ENCODE measurements at places on chromosomes 4 and X.

DNA sequence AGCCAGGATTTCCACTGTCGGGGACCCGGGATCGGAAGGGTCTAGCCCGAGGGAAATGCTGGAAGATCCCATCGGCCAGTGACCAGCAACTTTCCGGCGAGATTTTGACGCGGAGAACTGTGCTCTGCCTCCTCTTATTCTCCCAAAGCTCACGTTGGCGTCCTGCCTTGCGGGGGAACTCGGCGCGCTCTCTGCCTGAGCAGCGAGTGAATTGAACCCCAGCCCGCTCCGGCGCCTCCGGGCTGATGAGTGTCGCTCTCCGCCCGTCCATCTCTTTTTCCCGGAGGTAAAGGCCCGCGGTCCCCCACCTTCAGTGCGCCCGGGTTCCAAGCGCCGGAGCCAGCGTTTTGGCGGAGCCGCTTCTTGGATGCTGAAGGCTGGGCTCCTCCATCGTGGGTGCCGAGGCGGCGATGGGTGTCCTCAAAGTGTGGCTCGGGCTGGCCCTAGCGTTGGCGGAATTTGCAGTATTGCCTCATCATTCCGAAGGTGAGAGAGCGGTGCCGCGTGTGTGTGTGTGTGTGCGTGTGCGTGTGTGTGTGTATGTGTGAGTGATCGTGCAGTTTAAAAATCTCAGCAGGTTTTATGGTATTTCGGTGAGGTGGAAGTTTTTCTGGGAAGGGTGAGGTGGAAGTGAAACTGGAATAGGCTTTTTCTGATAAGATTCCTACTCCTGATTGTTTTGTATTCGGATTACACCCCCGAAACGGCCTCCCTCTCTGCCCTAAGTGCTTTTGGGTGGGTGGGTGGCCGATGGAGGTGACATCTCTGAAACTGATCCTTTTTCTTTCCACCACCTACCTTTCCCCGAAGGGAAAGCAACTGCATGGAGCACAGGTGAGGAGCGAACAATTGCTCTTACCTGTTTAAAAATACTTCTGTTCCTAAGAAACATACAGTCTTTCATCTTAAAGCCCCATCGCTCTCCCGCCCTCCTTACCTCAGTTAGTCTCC is 752 bp downstream of the FRAS1 start:
- no peak for DNase-seq

GRCh38 chr4:4358093-4358854 is 28.6 kb upstream of the NSG1 start:
- DNase-seq, result no peak

DNA sequence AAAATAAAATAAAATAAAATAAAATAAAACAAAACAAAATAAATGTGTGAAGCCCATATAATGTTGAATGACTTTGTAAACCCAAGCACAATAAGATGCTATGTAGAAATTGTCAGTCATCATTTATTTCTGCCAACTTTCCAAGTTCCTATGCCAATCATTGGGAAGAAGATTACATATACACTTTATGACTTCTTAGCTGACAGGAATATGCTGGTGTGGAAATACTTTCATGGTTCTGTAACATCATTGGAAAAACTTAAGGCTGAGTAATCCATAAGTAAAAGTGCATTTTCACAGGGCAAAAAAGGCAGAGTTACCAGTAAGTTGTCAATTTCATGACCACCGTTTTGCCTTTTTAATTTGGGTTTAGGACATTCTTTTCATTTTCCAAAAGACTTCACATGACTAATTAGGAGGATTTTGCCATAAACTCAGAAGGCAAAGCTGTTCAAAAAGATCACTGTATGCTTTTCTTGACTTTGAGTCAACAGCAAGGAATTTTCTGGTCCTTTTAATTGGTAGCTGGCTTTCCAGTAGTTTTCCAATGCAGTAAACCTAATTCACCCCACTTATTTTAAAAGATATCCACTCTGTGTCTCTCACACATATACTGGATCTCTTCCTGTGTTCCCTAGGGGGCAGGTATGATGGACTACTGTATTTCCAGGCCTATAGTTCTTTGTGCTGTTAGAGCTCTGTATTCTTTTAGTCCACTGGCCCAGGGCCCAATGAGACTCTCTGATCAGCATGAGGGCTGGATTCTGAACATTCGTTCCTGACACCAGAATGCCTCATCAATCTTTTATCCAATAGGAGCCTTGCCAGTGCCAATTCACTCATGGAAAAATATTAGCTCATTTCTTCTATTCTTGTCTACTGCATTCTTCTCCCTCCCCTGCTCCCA is 26.2 kb upstream of the SCRG1 start:
- peak; percentile 85 for DNase-seq

DNA sequence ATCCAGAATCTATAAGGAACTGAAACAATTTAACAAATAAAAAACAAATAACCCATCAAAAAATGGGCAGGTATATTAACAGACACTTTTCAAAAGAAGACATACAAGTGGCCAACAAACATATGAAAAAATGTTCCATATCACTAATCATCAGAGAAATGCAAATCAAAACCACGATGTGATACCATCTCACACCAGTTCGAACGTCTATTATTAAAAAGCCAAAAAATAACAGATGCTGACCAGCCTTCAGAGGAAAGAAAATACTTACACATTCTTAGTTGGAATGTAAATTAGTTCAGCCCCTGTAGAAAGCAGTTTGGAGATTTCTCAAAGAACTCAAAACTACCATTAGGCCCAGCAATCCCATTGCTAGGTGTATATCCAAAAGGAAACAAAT is 687.9 kb upstream of the AADAT start:
- no peak for DNase-seq

DNA sequence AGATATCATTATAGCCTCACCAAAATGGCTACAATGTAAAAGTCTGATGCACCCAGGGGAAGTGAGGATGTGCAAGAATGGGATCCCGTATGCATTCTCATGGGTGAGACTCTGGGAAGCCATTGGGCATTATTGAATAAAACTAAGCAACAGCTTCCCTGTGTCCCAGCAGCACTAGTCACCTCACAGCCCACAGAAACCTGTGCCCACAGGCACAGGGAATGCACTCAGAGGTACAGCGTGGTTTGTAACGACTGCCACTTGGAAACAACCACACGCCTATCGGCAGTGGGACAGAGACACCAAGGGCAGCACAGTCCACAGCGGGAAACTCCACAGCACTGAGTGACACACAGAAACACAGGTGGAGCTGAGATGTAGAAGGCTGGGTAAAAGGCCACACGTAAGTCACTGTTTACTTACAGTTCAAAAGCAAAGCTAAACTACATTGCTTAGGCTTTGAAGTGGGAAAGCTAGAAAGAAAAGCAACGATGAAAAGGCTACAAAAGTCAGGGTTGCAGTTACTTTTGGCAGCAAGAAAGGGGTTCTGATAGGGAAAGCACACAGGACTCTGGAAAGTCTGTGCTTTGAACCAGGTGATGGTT is 69.2 kb downstream of the HAUS3 start:
- no peak for DNase-seq

DNA sequence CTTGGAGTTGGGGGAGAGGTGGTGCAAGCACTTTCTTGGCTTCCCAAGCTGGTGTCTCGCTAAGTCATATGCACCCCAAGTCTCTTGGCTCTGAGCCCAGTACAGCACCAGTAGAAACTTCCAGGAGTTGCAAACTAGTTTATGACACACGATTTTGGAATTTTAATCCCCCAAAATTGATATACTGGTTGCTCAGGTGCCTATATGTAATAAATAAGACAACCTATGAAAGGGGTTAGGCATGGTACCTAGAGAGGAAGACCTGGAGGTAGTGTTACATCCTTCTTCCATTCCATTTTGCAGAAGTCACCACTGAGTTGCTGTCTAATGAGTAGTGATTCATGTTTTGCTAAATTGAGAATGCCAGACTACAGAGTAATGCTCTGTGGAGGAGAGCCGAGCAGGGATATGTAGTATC is 4.3 kb upstream of the SLC4A4 start:
- no peak for DNase-seq

DNA sequence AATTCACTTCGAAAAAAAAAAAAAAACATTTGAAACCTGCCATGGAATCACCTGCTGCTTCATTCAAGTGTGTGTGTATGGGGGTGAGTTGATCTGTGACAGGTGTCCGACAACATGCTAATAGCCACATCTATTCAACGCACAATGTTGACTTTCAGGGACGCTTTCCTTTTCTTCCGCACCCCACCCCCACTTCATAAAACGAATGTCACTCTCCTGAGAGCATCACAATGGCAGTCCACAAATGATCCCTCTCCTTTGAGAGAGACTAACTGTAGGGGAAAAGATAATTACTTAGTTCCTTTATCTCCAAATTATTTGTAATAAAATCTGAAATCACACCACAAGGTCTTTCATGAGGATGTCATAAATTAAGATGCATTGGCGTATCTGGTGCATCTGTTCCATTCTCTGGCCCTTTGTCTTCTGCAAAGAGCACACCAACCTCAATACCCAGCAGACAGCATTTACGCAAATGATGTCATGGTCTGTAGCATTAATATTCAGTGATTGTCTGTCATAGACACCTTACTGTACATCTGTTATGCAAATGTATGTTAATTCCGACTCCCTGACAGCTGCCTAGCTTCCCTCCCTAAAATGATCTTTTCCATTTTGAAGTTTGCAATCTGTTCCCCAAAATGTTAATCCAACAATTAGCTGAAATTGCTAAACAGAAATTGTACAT is 640.0 kb upstream of the BOD1L1 start:
- DNase-seq, result no peak

GRCh38 chrX:16827225-16827624 is 41.0 kb downstream of the TXLNG start:
- DNase-seq, result no peak

DNA sequence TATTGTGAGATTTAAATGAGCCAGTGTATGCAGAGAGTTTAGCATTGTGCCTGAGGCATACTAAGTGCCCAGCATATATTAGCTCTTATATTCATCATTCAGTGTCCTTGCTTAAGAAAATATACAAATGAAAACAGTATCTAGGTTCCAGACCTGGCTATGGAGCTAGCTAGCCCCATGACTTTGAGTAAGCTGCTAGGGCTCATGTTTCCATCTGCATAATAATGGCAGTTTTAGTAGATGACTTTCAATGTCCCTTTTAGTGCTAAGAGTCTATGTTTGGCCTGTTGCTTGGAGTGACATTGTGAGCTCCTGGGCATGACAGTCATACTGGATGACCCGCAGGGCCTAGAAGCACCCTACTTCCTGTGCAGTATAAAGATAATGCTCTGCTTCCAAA is 435.3 kb downstream of the ZIC3 start:
- DNase-seq, result no peak

GRCh38 chr4:182975806-182976205 is 58.6 kb upstream of the DCTD start:
- peak; percentile 20 for DNase-seq

DNA sequence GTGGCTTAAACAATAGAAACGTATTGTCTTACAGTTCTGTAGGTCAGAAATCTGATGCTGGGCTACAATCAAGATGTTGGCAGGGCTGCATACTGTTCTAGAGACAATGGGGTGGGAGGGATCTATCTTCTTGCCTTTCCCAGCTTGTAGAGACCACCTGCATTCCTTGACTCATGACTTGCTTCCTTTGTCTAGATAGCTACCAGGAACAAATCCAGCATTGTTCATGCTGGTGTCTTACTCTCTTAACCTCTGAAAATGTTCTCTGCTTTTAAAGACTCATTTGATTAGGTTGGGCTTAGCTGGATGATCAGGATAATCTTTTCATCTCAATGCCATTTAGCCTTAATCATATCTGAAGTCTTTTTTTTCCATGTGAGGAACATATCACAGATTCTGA is 169.0 kb downstream of the ZNF330 start:
- peak; percentile 5 for DNase-seq

GRCh38 chr4:174213731-174214100 is 69.8 kb downstream of the FBXO8 start:
- DNase-seq, result no peak

DNA sequence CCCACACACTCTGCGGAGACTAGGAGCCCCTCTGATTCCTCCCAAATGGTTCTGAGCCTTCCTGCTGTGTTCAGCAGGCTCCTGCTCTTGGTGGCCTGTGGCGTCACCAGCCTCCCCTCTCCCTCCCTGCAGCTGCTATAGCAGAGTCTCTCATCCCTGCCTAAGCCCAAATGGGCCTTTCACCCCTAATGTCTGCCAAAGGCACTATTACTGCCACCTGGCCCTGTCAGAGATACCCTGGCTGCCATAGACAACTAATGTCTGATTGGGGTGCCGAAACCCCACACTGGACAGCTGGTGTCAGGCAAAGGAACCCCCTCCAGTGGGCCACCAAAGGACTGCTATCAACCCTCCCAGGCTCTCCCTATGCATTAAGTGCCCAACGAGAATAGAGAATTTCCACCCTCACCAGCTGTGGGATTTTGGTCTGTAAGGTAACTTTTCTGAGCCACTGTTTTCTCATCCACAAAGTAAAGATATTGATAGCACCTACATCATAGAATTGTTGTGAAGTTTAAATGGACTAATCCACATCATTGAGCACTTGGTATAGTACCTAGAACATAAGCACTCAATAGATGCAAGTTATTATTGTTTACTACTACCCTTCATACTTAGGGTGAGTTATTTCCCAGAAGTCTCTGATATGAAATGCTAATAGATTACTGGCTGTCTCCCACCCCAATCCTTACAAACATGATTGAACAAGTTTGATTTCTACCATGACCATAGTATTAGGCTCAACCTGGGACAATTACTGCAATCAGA is 421.3 kb downstream of the MID1IP1 start:
- DNase-seq, result no peak

DNA sequence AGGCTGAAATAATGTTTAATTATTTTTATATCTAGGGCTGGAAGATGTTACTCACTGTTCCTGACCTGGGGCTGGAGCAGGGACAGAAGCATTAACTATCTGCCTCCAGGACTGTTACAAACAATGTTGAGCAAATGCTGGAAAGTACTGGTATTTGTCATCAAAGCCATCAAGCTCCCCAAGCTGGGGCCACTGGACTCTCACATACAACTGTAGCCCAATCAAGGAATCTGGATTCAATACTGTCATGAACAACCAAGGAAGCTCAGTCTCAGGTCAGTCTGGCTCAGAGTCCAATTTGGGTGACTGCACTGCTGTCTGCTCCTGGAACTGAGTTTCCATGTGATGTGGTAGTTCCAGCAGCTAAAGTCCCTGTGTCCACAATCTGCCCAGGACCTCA is 50.4 kb downstream of the APOO start:
- DNase-seq, result no peak

GRCh38 chrX:153303276-153304262 is 18.0 kb downstream of the PNMA6F start:
- DNase-seq, result no peak

DNA sequence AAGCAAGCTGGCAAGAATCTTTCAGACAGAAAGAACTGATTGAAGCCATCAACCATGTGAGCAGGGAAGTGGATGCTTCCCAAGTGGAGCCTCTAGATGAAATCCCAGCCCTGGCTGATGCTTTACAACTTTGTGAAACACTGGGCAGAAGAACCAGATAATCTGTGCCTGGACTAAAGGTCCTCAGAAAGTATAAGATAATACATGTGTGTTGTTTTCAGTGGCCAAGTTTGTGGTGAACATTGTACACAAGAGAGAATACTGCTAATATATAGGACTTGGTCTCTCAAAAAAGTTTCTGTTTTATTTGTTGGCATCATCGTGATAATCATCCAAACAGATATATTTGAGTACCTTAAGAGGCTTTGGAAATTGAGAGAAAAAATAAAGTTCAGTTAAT is 1367.8 kb upstream of the IGFBP7 start:
- DNase-seq, result no peak

Measured in astrocyte of the cerebellum (primary cell).